ENCODE measurements at places on chromosomes 4 and X.
A peak's percentile ranks its signal among the peaks of the same experiment; 100 is the strongest.

DNA sequence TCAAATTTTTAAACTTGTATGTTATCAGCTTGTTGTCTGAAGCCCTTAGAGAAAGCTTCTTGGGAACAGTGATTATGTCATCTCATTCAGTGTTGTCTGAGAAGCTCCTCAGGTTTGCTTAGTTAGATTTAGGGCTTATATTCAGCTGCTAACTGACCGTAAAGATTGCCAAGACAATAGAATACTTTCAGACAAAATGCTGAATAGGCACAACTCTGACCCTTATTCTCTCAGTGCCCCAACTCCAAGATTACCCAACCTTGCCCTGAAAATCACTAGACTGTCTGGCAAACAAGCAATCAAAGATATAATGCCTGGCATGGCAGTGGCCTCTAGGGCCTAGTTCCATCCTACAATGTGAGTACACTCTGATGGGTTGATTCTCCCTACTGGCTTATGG lies 950.5 kb upstream of the HS3ST1 start:
- no peak for DNase-seq

DNA sequence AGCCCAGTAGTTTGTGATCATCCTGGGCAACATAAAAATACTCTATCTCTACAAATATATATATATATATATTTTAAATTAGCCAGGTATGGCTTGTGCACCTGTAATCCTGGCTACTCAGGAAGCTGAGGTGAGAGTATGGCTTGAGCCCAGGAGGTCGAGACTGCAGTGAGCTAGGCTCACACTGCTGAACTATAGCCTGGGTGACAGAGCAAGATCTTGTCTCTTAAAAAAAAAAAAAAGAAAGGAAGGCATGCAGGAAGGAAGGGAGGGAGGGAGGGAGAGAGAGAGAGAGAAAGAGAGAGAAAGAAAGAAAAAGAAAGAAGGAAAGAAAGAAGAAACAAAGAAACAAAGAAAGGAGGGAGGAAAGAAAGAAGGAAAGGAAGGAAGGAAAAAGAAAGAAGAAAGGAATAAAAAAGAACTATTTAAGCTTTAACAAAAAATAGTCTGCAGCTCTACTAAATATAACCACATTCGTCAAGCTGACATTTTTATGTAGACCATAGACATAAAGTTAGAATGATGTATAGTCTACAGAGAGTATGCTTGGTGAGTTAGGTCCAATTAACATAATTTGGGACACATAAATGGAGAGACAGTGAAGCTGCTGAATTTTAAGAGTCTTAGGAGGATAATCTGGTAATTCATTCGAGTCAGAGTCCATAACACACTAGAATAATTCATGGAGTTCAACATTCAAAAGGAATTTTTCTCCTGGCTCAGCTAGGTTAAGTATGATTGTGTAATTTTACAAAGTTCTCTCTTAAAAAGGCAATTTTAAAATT lies 111.9 kb downstream of the GLRA3 start:
- DNase-seq: no peak

DNA sequence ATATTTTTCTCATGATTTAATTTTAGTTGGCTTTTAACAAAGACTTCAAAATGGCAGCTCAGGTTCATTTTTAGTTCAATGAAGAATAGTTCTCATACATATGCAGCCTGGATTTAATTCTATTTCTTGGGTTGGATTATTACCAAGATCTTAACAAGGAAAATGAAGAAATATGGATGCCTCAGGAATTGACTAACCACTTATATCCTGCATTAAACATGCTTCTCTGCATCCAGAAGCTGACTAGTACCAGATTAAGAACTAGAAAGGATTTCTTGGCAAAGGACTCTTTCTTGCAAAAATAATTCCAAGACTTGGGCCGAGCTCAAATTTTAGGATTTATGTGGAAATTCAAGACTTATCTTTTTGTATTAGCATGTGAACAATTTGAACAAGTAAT lies 5.6 kb upstream of the KLHL2 start:
- peak; percentile 28 for DNase-seq

GRCh38 chr4:13599159-13599558 lies 28.4 kb downstream of the BOD1L1 start:
- DNase-seq: no peak

- no peak for DNase-seq
Measured at GRCh38 chr4:3335385-3335784, 42.6 kb downstream of the RGS12 start.

- no peak for DNase-seq
Measured at GRCh38 chrX:68018248-68019203, 414.8 kb downstream of the OPHN1 start.

DNA sequence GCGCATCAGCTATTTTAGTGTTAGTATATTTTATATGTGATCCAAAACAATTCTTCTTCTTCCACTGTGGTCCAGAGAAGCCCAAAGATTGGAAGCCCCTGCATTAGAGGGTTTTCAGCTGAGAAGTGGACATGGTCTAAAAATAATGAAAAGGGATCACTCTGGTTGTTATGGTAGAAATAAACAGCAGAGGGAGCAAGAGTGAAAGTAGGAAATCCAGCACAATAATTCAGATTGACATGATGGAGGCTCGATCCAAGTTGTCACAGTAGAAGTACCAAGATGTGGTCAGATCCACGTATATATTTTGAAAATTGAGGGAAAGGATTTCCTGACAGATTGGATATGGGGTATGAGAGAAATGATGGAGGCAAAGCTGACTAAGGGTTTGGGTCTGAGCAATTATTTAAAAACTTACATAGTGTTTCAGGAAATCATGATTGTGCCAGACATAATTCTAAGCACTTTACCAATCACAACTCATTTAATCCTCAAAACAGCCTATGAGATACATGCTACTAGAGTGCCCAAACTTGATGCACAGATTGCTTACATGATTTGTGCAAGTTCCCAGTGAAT lies 17.0 kb upstream of the TMEM144 start:
- no peak for DNase-seq

GRCh38 chr4:8506373-8507195 lies 66.0 kb downstream of the TRMT44 start:
- DNase-seq: no peak

GRCh38 chrX:20789103-20789502 lies 522.4 kb upstream of the RPS6KA3 start:
- DNase-seq: no peak

GRCh38 chrX:136600059-136600458 lies 47.9 kb upstream of the CD40LG start:
- DNase-seq: no peak

DNA sequence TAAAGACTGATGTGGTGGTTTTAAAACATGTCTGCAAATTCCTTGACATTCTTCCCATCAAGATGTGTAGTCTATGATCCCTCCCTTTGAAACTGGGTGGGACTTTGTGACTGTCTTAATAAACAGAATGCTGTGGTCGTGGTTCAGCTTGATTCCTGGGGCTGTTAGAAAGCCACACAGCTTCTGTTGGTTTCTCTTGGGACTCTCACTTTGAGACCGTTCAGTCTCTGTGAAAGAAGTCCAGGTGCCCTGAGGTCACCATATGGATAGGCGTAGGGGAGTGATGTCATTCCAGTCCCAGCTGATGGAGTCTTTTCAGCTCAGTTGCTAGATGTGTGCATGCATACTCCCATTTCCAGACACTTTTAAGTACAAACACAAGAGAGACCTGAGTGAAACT lies 216.6 kb downstream of the KDR start:
- no peak for DNase-seq

GRCh38 chr4:15368856-15369255 lies 59.0 kb upstream of the C1QTNF7 start:
- peak; percentile 75 for DNase-seq

DNA sequence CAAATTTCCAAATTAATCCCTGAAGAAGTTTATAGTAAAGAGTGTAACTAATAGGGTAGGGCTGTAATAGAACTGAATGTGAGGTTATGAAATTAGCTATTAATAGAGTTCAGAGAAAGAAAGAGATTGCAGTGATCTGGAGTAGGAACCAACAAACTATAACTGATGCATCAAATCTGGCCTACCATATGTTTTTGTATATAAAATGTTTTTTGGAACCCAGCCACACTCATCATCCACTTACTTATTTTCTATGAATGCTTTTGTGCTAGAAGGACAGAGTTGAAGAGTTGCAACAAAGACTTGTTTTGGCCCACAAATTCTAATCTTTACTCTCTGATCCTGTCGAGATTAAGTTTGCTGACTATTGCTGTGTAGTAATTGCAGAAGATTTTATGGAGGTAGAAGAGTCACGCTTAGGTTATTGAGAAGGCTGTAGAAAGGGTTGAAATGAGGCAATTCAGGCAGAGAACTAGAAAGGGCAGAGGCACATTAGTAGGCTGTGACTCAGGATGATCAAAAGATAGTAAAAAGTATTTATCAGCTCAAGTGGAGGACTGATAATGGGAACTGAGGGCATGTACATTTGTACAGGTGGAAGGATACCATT lies 298.7 kb upstream of the EMCN start:
- no peak for DNase-seq

- no peak for DNase-seq
Measured at GRCh38 chrX:57227691-57228090, 58.8 kb upstream of the FAAH2 start.

DNA sequence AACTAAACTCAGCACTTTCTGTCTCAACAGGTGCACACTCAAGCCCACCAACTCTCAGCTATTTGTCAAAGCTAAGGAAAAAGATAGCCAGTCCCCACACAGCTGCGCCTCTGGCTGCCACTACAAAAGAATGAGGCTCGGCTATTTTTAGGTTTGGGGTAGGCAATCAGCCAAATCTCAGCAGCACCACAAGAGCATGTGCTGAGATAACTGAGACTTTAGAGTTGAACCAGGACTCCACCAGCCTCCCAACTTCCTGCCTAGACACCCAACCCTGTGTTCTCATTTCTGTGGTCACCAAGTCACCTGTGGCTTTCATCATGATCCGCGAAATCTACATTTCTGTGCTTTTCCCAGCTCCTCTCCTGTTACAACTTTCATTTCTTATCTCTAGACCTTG lies 28.0 kb downstream of the DMD start:
- no peak for DNase-seq

DNA sequence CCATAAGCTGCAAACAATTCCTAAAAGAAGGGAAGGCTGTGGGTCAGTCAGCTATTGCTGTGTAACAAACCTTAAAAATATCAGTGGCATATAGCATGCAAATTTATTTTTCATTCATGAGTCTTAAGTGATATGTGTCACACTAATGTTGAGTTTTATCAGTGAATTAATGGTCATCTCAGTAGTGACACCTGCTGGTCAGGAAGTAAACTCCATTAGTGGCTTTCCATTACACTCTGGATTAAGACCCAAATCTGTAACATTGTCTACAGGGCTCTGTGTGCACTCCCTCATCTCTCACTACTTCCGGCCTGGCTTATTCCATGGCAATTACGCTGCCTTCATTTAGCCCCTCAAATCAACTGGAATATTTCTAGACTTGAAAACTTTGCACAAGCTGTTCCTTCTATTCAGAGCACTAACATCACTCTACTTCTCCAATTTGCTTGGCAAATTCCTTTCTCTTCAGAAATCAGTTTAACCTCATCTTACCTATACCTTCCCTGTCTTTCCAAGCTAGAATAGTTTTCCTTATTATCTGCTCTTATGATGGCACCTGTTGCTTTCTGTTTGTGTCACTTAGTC lies 217.3 kb upstream of the TAPT1 start:
- DNase-seq: no peak

All from AG04449 (cell line).